Activated naive CD8-positive, alpha-beta T cell treated with anti-CD3 and anti-CD28 coated beads for 36 hours (primary cell): ENCODE measurements at places on chromosomes 1 and 21. TPM values are rescaled to one million over a fixed set of nuclear protein-coding genes. Genes with fewer than 3 reads are reported as not detected.

Gene LY9
- total RNA-seq = 28.3 TPM

Gene RNASEL
- 4.1 TPM for total RNA-seq

Gene CHODL
- 0.08 TPM for total RNA-seq

Gene CLDN19
- not detected for total RNA-seq

DNA sequence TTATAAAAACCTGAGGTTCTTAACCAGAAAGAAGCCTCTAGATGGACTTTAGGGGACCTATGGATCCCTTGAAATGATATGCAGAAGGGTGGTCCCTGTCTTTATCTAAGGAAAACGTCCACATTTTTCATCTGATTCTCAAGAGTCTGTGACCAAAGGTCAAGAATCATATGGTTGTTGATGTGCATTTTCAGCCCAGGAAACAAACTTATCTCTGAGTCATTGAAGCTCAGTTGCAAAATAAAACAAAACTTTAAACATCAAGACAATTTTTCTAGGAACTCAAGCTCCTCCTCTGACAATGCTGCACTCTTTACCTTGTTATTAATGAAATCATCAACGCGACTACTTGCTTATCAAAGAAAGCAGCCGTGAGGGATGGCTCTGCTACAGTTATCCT is 83.3 kb downstream of the TIAM1 start:
- peaks cover 8% of the 10 kb centered on the region for H3K36me3 ChIP-seq
- H3K27me3 ChIP-seq = peaks cover 3% of the 10 kb centered on the region
- H3K27ac ChIP-seq = no peak overlapping the region
- H3K4me1 ChIP-seq = peaks cover 10% of the 10 kb centered on the region

DNA sequence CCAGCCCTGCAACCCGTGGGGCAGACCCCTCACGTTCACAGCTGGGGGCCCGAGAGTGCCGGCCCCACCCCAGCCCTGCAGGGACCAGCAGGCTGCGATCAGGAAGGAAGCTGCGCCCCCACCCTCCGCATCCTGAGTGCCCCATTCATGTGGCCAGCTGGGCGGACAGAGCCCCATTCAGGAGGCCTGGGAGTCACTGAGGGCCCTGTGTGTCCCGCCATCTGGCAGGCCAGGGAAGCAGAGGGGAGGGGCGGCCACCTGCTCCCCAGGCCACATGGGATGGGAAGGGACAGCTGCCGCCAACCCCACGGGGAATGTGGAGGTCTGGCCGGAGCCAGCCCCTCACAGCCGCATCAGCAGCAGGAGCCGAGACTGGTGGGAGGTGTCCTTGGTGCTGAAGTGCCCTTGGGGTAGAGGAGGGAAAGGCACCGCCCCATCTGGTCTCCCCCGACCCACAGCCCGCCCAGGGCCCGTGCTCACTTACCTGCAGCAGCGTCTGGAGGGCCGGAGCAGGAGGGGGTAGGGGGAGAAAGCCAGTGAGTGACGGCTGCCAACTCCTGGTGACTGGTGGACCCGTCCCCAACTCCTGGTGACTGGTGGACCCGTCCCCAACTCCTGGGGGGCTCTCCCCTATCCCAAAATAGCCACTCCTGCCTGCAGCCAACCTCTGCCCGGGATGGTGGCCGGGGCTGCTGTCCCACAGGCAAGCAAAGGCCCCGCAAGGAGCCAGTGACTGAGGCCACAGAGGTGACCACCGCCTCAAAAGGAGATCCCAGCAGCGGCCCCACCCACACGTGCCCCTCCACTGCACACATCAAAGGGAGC is 8.7 kb downstream of the ACAP3 start:
- H3K27ac ChIP-seq = no peak overlapping the region
- no peaks in the 10 kb centered on the region for H3K4me1 ChIP-seq
- no peak overlapping the region for H3K4me3 ChIP-seq
- DNase-seq = no peak
- H3K27me3 ChIP-seq = no peaks in the 10 kb centered on the region

GRCh38 chr21:35231090-35231489 is 182.0 kb upstream of the RUNX1 start:
- no peak overlapping the region for H3K27ac ChIP-seq
- peaks cover 5% of the 10 kb centered on the region for H3K36me3 ChIP-seq
- H3K4me1 ChIP-seq = peaks cover 32% of the 10 kb centered on the region
- DNase-seq = no peak
- no peak overlapping the region for H3K4me3 ChIP-seq
- H3K27me3 ChIP-seq = no peaks in the 10 kb centered on the region
